Mucosa of descending colon (tissue), 3 donors: ENCODE measurements at places on chromosomes 3 and 15. TPM values are rescaled to one million over a fixed set of nuclear protein-coding genes. Genes with fewer than 3 reads are reported as not detected.

The ARIH2 gene
- total RNA-seq = 73.3 TPM

The SNX22 gene
- total RNA-seq = 0.29 TPM

The TMEM108 gene
- total RNA-seq = 3.4 TPM

The CLDN18 gene
- total RNA-seq = not detected

The CMTM6 gene
- 40.7 TPM for total RNA-seq

The KBTBD8 gene
- 1.9 TPM for total RNA-seq

The DYNLT2B gene
- 0.64 TPM for total RNA-seq

The TMEM158 gene
- 1.9 TPM for total RNA-seq

The DISP2 gene
- total RNA-seq = 16.1 TPM

The GOLGA8G gene
- not detected for total RNA-seq

The POLQ gene
- 1.9 TPM for total RNA-seq

The CPN2 gene
- total RNA-seq = 0.14 TPM

The PSMA4 gene
- 133 TPM for total RNA-seq

The STOML1 gene
- total RNA-seq = 11.5 TPM

The ZNF502 gene
- total RNA-seq = 7.7 TPM

The ARNT2 gene
- 3.2 TPM for total RNA-seq

The FBXL22 gene
- 4.2 TPM for total RNA-seq

The TRIM59 gene
- 7.2 TPM for total RNA-seq

The GABRB3 gene
- total RNA-seq = 3.2 TPM

The RLBP1 gene
- not detected for total RNA-seq

The PTPRG gene
- 40.4 TPM for total RNA-seq

The TM6SF1 gene
- 1.5 TPM for total RNA-seq

The PCLAF gene
- 4.4 TPM for total RNA-seq

The KBTBD13 gene
- total RNA-seq = 0.09 TPM

The ARGFX gene
- not detected for total RNA-seq

The ADGRG7 gene
- 9.7 TPM for total RNA-seq

The FOXB1 gene
- total RNA-seq = not detected

The SLC35G2 gene
- 1.9 TPM for total RNA-seq

The SLC6A6 gene
- 11.2 TPM for total RNA-seq

The P2RY14 gene
- 18.2 TPM for total RNA-seq

The HRH1 gene
- 16.7 TPM for total RNA-seq

The SI gene
- total RNA-seq = 6.5 TPM

The CYP19A1 gene
- 0.23 TPM for total RNA-seq

The C3orf20 gene
- total RNA-seq = not detected

The ZPLD1 gene
- total RNA-seq = not detected

The GOLGA6B gene
- total RNA-seq = not detected

The RFTN1 gene
- total RNA-seq = 6.9 TPM

The PAQR5 gene
- 37.7 TPM for total RNA-seq

The MASP1 gene
- total RNA-seq = 9.7 TPM

The NISCH gene
- 57.6 TPM for total RNA-seq

The BDH1 gene
- total RNA-seq = 79.3 TPM
